ENCODE measurements at places on chromosomes 4 and X.
A peak's percentile ranks its signal among the peaks of the same experiment; 100 is the strongest.

DNA sequence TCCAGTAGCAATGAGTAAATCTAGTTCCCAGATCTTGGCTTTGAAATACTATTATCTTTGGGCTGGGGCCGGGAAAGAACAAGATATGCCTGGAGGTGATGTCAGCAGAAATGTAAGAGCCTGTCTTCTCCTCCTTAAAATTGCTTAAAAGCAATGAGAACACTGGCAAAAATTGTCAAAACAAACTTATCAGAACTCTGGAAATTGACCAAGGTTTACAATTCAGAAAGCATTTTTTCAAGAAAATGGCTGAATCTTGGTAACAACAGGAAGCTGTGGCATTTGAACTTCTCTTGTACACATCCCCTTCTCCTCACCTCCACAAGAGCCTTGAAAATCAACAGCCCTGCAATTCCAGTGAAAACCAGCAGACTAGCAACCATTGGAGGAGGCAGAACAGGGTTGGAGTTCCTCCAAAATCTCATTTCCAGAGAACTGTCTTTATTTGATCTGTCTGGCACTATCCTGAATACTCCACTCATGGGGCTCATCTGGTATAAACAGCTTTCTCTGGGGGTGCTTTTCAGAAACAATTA is 13.5 kb downstream of the TIMP1 start:
- DNase-seq, result peak; percentile 28

GRCh38 chr4:38606587-38606905 is 57.5 kb upstream of the KLF3 start:
- no peak for DNase-seq

DNA sequence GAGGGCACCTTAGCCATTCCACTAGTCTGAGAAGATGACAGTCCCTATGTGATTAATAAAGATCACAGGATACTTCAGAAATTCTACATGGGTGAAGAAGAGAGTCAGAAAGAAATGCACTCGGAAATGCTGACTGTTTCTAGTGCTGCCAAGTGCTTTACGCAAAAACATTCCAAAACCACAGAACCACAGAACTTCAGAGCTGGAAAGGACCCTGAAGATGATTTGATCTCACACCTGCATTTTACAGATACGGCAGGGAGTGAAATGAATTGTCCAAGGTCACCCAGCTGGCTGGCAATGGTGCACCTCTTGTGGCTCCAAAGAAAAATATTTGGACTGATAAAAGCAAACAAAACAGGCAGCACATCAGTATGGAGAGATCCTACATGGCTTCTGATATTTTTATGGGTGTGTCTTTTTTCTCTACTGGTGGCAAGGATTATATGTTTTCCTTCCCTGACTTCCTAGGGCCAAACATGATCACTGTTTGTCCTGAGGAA is 115.9 kb downstream of the MAML3 start:
- DNase-seq, result no peak

DNA sequence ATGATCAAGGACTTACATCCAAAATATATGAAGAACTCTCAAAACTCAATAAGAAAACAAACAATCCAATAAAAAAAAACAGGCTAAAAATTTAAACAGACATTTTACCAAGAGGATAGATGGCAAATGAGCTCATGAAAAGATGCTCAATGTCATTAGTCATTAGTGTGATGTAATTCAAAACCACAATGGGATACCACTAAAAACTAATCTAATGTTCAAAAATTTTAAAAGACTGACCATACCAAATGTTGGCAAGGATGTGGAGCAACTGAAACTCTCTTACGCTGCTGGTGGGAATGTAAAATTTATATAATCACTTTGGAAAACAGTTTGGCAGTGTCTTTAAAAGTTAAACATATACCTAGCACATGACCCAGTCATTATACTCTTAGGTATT is 43.7 kb downstream of the RPS6KA6 start:
- peak; percentile 44 for DNase-seq

DNA sequence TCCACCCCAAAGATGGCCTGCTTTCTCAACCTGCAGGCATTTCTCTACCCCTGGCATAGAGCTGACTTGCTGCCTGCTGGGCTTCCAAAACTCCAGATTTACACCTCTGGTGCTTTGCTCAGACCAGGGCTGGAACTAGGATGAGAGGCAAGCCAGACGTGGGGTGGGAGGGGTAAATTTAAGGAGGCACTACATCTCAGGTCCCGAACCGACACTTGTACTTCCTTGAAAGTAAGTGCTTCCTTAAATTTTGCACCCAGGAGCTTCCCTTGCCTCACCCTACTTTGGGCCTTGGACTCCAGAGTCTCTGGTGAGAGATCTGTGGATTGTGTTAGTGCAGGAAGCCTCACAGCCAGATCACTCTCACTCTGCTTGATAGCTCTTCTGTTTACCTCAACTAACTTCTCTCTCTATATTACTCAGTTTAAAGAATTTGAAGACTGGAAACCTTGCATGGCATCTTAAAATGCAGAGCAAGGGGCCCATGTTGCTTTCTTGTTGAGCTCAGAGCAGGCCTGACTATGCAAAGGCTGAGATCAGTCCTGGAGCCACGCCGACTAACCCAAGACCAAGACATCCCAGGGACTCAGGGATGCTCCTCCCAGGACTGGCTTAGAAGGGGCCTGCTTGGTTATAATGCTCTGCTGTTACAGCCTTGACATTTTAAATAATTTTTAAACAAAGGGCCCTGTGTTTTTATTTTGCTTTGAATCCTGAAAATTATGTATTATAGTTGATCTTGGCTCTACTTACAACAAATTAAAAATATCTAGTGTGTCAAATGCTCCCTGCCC is 145.0 kb upstream of the LEF1 start:
- no peak for DNase-seq

GRCh38 chrX:36861601-36862000 is 146.6 kb upstream of the FAM47C start:
- DNase-seq, result no peak

- DNase-seq, result no peak
These were observed 44.6 kb upstream of the KLHL34 start for GRCh38 chrX:21702725-21703124.

- no peak for DNase-seq
These were observed 74.9 kb downstream of the SPIN3 start for GRCh38 chrX:56920338-56920997.

DNA sequence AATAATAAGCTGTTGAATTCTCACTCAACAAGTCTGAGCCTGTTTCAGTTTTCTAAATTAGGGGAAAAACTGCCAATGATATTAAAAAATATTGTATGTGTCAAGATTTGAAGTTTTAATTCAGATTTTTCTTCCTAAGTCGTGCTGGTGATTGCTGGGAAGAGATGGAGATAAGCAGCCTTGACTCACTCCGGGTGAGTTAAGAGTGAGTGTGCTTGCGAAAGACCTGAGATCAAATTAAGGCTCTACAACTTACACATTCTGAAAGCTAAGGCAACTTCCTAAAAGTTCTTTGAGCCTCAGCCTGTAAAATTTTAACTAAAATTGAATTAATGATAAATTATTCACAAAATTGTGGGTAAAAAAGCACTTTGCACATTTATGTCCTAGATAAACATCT is 1441.2 kb downstream of the PCDH7 start:
- no peak for DNase-seq

DNA sequence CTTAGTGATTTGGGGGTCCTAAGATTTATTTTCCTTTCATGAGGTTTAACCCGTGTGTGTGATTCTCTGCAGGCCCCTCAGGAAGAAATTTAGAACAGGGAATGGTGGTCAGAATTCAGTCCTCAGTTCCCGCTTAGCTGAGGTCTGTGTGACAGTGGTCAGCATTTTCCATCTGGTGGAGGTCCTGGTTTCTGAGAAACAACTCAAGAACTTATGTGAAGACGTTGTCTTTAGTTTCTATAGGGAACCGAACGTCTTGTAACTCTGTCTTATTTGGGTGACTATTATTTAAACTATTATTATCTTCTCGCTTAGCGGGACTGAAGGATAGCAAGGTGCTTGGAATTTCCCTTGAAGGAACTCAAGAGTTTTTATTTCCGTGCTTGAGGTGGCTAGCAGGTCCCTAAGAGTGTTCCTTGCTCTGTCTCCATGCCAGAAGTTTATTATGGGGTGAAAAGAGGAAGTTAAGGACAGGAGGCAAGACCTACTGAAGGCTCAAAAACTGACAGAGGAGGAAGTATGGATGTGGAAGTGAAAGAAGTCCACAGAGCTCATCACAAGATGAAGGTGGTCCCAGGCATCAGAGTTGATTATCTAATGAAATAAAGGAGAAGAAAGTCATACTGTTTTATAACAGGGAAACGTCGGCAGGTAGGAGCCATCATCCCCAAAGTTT is 9.4 kb downstream of the MGST2 start:
- DNase-seq, result no peak

- DNase-seq, result no peak
These were observed 43.0 kb downstream of the CXCL1 start for GRCh38 chr4:73912191-73912590.

- DNase-seq, result no peak
These were observed 104.2 kb upstream of the MSX1 start for GRCh38 chr4:4755306-4755705.

DNA sequence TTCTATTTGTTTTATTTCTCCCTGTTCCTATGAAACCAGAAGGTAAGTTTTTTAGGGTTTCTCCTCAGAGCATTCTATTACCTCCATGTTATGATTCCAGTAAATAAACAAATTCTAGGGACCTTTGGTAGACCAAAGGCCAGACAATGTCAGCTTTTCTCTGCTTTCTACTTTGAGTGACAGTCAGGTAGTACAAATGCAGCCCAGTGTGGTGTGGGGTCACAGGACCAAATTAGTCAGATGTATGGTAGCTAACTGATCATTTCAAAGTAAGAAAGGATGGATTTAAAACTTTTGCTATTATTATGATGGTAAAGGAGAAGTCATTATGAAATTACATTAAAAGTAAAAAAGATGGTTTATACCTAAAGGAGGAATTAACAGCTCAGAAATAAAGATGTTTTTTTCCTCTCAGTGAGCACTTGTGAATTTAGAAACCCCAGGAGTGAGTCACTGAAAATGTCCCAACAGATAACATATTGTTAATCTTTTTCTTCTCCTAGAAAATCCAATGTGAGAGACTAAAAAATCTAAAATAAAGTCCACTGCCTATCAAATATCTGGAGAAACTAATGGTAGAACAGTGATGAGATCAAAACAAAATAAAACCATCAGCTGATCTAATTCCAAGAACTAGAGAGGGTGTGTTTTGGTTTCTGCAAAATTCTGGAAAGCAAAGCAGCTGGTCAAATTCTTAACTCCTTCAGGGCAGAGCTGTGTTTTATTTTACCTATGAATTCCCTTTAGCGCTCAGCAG is 16.6 kb upstream of the KLHL2 start:
- DNase-seq, result no peak

GRCh38 chr4:154911608-154912098 is 130.6 kb downstream of the RBM46 start:
- no peak for DNase-seq

GRCh38 chrX:120380699-120381098 is 18.8 kb downstream of the ATP1B4 start:
- peak; percentile 6 for DNase-seq

DNA sequence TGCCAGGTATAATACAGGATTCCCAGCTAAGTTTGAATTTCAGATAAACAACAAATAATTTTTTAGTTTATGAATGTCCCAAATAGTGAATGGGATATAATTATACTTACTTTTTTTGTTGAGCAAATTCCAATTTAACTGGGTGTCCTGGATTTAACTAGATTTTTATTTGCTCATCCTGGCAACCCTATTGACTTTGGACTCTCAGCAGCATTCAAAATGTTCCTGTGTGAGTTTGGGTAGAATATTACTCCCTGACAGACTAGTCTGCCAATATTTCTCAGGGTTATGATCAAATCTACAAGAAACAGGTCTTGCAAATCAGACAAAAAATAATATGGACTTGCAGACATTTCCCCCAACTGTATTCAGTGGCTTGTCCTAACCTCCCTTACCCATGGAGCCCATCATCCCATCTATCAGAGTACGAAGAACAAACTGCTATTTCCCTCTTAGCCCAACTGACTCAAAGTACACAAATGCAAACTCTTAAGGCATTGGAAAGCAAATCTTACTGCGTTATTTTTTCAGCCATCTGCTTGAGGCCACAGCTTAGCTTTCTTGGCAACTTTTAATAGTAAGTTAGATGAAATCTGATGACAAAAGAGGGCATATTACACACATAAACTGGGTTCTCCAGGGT is 20.7 kb downstream of the SETD7 start:
- no peak for DNase-seq

DNA sequence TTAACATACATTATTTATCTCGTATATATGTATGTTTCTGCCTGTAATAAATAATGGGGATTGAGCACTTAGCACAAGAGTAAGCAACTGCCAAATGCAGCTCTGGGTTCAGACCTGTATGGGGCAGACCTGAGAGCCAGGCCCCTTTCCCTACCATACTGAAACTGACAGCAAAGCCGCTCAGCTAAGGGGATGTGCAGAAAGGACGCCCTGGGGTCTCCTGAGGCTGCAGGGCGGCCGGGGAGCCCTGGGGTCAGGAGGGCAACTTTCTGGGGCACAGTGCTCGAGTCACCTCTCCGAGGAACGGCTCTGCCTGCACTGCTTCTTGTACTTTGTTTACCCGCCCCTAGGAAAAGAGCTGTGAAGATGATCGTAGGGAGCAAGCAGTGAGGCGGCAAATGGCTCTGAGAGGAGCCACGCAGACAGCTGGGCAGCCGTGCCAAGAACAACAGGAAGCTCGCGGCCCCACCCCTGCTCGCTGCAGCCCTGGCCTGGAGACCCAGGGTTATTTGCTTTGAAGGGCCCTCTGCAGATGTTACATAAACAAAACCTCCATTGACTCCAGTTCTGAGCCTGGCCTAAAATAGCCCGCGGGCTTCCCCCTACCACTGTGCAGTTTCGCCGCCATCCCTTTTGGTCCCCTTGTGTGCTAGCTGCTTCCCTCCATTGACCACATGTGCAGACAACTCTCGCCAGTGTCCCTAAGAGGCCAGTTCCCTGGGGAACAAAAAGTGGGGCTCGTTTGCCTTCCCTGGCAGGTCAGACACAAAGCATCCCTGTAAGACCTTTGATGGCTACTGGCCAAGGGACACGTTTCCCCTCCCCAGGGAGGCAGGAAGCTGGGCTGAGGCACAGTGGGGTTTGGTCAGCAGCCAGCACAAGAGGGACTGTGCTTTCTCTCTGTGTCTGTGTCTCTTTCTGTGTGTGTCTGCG is 111.3 kb upstream of the LNX1 start:
- DNase-seq, result peak; percentile 82

DNA sequence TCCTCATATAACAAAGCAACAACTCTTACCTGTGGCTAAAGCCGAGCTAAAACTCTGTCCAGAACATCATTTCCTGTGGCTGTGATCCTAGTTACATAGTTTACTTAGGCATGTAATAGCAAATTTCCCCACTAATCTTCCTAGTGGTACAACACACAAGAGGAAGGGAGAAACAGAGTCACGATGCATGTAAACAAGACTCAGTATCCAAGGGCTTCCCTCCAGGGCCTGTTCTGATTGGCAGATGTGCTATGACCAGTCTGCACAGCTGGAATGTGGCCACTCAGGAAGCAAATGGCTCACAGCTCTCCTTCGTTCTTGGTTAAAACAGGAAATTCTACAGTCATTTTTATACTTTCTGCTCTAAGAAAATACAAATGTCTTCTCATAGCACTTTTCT is 49.2 kb upstream of the PRSS48 start:
- peak; percentile 62 for DNase-seq

- peak; percentile 94 for DNase-seq
These were observed 3.4 kb downstream of the TFE3 start for GRCh38 chrX:49039598-49040375.

Data from EL (cell line).